ENCODE measurements at places on chromosomes 3 and 15. TPM values are rescaled to one million over a fixed set of nuclear protein-coding genes. Genes with fewer than 3 reads are reported as not detected.

GRCh38 chr3:71360764-71361163 is 222.8 kb downstream of the FOXP1 start:
- no peaks in the 10 kb centered on the region for H3K27me3 ChIP-seq
- H3K4me1 ChIP-seq = peaks cover 84% of the 10 kb centered on the region
- peak overlapping the region; percentile 53 for H3K4me3 ChIP-seq
- H3K27ac ChIP-seq = peak overlapping the region; percentile 85

- H3K4me1 ChIP-seq = no peaks in the 10 kb centered on the region
- DNase-seq = no peak
- H3K36me3 ChIP-seq = no peaks in the 10 kb centered on the region
- H3K27me3 ChIP-seq = peaks cover 33% of the 10 kb centered on the region
- no peak overlapping the region for H3K4me3 ChIP-seq
Observed at GRCh38 chr3:134392336-134392983, 18.2 kb upstream of the AMOTL2 start.

GRCh38 chr15:56980473-56980872 is 62.0 kb downstream of the TCF12 start:
- no peak for DNase-seq
- H3K27ac ChIP-seq = peak overlapping the region; percentile 49
- peaks cover 21% of the 10 kb centered on the region for H3K4me1 ChIP-seq
- H3K4me3 ChIP-seq = no peak overlapping the region
- H3K36me3 ChIP-seq = no peaks in the 10 kb centered on the region

GRCh38 chr15:68055224-68055705 is 1.1 kb downstream of the PIAS1 start:
- H3K4me3 ChIP-seq = peak overlapping the region; percentile 94
- H3K27me3 ChIP-seq = peaks cover 9% of the 10 kb centered on the region
- DNase-seq = peak; percentile 78
- peak overlapping the region; percentile 94 for H3K27ac ChIP-seq
- peaks cover 14% of the 10 kb centered on the region for H3K4me1 ChIP-seq
- H3K36me3 ChIP-seq = no peaks in the 10 kb centered on the region

GRCh38 chr3:99803297-99803696 is 14.4 kb upstream of the CMSS1 start:
- no peaks in the 10 kb centered on the region for H3K27me3 ChIP-seq
- no peak overlapping the region for H3K27ac ChIP-seq
- no peak for DNase-seq
- peaks cover 12% of the 10 kb centered on the region for H3K36me3 ChIP-seq

GRCh38 chr3:50660386-50660785 is 14.3 kb upstream of the DOCK3 start:
- no peak overlapping the region for H3K4me3 ChIP-seq
- H3K27ac ChIP-seq = no peak overlapping the region
- H3K27me3 ChIP-seq = no peaks in the 10 kb centered on the region

- peak overlapping the region; percentile 90 for H3K4me3 ChIP-seq
- peak overlapping the region; percentile 99 for H3K27ac ChIP-seq
- no peak for DNase-seq
- no peaks in the 10 kb centered on the region for H3K27me3 ChIP-seq
Observed at GRCh38 chr15:40755812-40756208, 756 bp upstream of the RMDN3 start.

GRCh38 chr3:187641320-187642016 is 28.7 kb downstream of the SST start:
- H3K4me1 ChIP-seq = no peaks in the 10 kb centered on the region
- DNase-seq = no peak
- H3K4me3 ChIP-seq = no peak overlapping the region
- H3K27me3 ChIP-seq = peaks cover 25% of the 10 kb centered on the region
- no peak overlapping the region for H3K27ac ChIP-seq

GRCh38 chr3:69747511-69748258 is 8.4 kb downstream of the MITF start:
- H3K4me1 ChIP-seq = no peaks in the 10 kb centered on the region
- no peak overlapping the region for H3K27ac ChIP-seq
- no peak overlapping the region for H3K4me3 ChIP-seq

DNA sequence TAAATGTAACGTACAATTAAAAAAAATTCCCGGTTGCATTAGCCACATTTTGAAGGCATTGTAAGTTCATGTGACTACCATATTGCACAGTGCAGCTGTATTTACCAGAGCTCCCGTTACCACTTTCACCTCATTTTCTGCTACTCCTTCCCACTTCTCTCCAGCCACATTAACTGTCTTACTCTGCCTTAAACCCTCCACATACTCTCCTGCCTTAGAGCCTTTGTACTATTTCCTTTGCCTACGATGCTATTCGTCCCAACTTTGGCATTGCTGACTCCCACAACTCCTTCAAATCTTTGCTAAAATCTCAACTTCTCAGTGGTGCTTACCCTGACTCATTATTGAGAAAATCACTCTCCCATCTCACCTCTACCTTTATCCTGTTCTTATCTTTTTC is 115.2 kb downstream of the CADM2 start:
- no peaks in the 10 kb centered on the region for H3K27me3 ChIP-seq
- H3K4me1 ChIP-seq = no peaks in the 10 kb centered on the region
- no peak for DNase-seq
- no peaks in the 10 kb centered on the region for H3K36me3 ChIP-seq

DNA sequence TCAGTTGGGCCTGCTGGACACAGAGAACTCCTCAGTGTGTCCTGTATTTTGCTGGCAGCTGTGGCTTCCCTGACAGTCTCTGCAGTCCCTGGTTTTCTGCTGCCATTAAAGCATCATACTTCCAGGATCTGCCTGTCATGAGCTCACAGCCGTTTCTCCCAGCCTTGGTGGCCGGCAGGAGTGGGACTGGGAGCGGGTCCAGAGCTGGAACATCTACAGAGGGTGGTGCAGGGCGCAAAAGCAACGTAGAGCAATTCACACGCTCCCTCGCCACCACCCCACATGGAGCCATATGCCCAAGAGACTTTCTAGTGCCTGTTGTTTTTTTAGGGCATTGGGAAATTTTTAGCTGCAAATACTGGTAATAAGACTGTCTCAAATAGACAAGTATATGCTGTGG is 33.6 kb downstream of the ABTB1 start:
- H3K4me3 ChIP-seq = no peak overlapping the region
- no peaks in the 10 kb centered on the region for H3K4me1 ChIP-seq
- no peak for DNase-seq

DNA sequence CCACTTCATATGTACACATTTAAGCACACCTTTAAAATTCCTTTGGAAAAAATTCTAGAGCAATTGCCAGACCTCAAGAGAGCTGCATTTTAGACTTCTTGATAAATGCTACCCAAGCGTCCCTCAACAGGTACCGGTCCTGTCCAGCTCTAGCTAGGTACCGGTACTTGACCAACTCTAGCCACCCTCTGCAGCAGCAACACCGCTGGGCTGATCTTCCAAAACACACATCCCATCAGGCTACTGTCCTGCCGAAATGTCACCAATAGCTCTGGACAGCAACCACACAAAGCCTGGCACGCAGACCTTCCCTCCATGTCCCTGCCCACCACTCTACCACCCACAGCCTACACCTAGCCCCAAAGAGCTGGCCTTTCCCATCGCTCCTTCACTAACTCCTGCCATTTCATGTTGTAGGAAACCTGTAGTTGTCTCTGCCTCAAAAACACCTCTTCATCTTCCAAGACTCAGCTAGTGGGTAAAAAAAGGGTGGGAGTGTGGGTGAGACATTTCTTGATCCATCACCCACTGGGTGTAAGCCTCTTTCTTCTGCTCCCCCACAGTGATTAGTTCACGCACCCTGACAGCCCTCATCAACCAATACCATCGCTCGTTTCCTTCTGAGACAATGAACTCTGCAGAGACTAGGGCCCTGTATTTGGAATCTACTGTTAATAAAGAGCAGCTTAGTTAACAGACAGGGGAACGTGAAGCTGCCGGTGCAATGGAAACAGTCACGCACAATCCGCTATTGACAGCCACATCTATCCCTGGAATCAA is 6.8 kb downstream of the CHSY1 start:
- no peaks in the 10 kb centered on the region for H3K27me3 ChIP-seq
- no peak for DNase-seq
- H3K27ac ChIP-seq = peak overlapping the region; percentile 67
- peaks cover 93% of the 10 kb centered on the region for H3K4me1 ChIP-seq

DNA sequence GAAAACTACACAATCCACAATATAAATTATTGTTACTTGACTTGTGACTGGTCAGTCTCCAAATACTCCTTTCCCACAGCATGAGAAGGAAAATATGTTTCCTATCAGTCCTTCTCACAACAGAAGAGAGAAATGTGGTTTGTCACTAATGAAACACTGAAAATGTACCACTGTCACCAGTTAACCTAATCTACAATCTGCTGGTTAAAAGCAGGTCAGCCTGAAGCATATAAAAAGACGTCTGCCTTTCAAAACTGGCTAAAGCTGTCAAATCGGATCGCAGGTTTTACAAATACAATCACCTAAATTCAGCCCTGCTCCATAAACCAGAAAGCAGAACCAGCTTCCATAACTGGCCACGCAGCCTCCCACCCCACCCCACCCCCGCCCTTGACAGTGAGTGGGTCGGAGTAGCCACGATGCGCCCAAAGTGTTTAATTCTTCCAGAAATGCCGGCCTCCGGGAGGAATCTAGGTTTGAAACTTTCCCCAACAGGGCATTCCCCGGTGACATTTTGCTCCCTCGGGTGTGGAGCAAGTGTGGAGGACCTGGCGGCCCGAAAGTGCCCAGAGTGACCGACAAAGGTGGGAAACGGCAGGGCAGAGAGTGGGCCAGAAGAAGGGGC is 682 bp downstream of the ETFA start:
- DNase-seq = no peak
- H3K4me1 ChIP-seq = peaks cover 46% of the 10 kb centered on the region
- H3K27ac ChIP-seq = peak overlapping the region; percentile 85
- no peaks in the 10 kb centered on the region for H3K36me3 ChIP-seq

DNA sequence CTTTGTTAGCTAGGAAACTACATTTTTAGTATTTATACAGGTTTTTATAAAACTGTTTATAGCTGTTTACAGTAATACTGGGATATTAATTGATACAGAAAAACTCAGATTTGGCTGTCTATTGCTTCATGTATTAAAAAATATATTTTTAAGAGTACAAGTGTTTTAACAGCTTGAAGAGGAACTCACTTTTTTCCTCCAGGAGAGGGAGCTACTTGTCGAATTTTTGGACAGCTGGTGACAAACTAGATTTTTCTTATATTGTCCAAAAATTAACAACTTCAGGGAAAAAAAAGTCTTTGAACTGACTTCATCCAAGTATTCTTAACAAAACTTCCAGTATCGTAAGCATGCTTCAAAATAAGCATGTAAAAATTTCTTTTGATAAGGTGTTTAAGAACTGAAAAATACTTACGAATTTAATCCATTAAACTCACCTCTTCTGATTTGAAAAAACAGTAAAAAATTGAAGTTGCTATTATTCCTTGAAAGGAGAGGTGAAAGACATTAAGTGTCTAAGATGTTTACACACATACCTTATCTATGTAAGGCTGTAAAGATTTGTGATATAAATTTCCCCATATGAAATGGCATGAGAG is 4.0 kb downstream of the DIPK2A start:
- no peak for DNase-seq
- H3K36me3 ChIP-seq = peaks cover 4% of the 10 kb centered on the region
- H3K27me3 ChIP-seq = no peaks in the 10 kb centered on the region

- H3K4me1 ChIP-seq = peaks cover 30% of the 10 kb centered on the region
- H3K27me3 ChIP-seq = no peaks in the 10 kb centered on the region
- H3K4me3 ChIP-seq = no peak overlapping the region
- H3K27ac ChIP-seq = peak overlapping the region; percentile 26
Observed at GRCh38 chr3:195366200-195366925, 76.5 kb downstream of the ACAP2 start.

- peaks cover 4% of the 10 kb centered on the region for H3K4me1 ChIP-seq
- no peak overlapping the region for H3K4me3 ChIP-seq
- H3K27me3 ChIP-seq = no peaks in the 10 kb centered on the region
- H3K27ac ChIP-seq = no peak overlapping the region
Observed at GRCh38 chr3:119628390-119628789, 30.7 kb downstream of the PLA1A start.

DNA sequence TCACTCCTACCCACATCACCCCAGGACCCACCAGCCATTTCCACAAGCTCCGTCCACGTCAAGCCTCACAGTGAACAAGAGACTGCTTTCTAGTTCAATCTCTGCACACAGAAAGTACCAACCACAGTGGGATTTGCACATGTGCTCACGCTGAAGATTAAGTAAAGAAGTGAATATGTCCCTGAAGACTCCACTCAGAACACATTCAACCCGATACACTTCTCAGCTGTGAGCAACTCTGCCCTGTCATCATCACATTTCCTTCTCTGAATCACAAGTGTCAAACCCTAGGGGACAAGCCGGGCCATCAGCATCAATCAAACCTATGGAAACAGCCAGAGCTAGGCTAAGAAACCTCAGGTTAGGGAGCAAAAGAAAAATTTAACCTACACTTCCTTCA is 1.9 kb downstream of the STIMATE start:
- no peak for DNase-seq
- H3K36me3 ChIP-seq = no peaks in the 10 kb centered on the region
- peaks cover 18% of the 10 kb centered on the region for H3K4me1 ChIP-seq

The UNC13C gene
- not detected for total RNA-seq

The SCG5 gene
- total RNA-seq = not detected

The STAC gene
- not detected for total RNA-seq

The SPESP1 gene
- total RNA-seq = 0.69 TPM

The ESYT3 gene
- not detected for total RNA-seq

The PLA2G4F gene
- not detected for total RNA-seq

The LDHAL6B gene
- not detected for total RNA-seq

The CHRFAM7A gene
- total RNA-seq = not detected
